ENCODE measurements at places on chromosomes 5 and 9.

GRCh38 chr5:5816960-5817359, 394.5 kb downstream of the ICE1 start:
- no peak for DNase-seq

- no peak for DNase-seq
Measured at GRCh38 chr5:9245071-9245470, 300.8 kb downstream of the SEMA5A start.

- DNase-seq, result no peak
Measured at GRCh38 chr5:23157716-23158115, 304.6 kb upstream of the CDH12 start.

DNA sequence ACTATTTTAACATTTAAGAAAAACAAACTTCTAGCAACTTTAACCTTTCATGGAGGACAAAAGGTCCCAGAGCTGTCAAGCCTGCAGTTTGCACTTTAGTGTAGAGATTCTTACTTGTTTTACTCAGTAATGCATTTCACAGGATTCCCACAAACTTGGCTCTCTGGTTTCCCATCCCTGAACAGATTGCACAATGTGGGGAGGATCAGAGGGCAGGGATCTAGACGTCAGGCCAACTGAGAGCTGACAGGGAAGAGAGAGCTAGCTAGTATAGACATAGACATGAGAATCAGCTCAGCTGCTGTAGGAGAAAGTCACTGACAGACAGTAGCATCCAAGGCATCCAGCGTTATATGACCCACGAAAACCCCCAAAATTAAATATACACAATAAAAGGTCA, 20.9 kb upstream of the BNIP1 start:
- DNase-seq, result no peak

- DNase-seq, result peak; percentile 37
Measured at GRCh38 chr9:138046641-138047301, 169.2 kb downstream of the CACNA1B start.

- no peak for DNase-seq
Measured at GRCh38 chr5:43432486-43433375, 20.5 kb upstream of the CCL28 start.

DNA sequence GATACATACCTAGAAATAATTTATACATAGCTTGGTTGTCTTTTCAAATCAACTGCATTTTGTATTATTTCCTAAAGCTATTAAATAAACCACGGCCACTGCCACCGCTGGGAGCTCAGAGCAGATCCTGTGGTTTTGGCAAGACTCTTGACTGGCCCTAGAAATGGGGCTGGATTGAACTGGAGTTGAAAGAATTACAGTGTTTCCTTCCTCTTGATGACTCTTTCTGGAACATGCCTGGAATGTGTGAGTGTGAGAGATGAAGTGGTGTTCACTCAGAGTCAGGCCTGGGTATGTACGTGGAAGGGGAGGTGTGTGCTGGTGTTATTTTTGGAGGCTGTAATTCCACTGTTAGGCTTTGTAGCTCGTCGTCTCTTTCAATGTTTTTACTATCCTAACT, 45.9 kb downstream of the TEK start:
- DNase-seq, result no peak

DNA sequence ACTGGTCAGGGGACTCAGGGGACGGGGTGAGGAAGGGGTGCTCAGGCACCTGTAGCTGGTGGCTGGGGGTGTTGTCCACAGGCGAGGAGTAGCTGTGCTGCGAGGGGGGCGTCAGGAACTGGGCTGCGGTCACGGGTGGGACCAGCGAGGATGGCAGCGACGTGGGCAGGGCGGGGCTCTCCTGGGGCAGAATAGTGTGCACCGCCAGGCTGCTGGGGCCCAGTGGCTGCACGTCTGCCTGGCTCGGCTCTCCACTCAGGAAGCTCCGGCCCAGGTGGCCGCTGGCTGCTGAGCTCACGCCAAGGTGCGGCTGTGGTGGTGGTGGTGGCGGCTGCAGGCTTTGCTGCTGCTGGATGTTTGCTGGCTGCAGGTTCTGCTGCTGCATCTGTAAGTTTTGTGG, 13.3 kb upstream of the SEC16A start:
- DNase-seq, result no peak

Data from mesothelial cell of epicardium (in vitro differentiated cells).